ENCODE measurements at places on chromosomes 2 and 18.

DNA sequence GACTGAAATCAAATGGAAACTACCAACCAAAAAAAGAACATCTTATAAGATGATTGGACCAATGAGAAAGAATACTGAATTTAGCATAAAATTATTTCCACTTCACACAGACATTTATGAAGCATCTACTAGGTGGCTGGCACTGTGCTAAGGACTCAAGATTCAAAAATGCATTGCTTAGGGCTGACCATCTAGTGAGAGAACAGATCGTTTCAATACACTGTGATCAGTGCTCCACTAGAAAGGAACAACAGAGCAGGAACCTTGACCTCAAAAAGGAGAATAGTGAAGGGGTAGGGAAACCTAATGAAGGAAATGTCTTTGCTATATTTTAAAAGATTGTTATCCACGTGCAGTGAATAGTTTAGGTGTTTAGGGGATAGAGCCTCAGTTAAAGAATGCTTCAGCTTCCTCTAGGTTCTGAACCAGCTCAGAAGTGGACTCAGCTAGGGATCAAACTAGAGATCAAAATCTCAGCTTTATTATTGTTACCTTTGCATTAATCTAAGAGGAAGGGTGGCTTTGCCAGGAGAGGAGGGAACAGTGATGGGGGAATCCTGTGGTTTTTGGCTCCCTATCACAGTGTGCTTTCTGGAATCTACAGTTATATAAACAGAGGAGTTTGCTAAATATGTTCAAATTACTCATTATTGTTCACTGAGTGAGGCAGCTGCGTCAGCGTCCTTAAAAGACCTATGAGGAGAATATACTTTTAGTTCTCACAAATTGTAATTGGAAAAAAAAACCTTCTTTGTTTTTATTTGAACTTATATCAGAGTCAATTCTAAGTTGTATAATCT is 16.2 kb upstream of the BBS5 start:
- DNase-seq, result peak; percentile 42

DNA sequence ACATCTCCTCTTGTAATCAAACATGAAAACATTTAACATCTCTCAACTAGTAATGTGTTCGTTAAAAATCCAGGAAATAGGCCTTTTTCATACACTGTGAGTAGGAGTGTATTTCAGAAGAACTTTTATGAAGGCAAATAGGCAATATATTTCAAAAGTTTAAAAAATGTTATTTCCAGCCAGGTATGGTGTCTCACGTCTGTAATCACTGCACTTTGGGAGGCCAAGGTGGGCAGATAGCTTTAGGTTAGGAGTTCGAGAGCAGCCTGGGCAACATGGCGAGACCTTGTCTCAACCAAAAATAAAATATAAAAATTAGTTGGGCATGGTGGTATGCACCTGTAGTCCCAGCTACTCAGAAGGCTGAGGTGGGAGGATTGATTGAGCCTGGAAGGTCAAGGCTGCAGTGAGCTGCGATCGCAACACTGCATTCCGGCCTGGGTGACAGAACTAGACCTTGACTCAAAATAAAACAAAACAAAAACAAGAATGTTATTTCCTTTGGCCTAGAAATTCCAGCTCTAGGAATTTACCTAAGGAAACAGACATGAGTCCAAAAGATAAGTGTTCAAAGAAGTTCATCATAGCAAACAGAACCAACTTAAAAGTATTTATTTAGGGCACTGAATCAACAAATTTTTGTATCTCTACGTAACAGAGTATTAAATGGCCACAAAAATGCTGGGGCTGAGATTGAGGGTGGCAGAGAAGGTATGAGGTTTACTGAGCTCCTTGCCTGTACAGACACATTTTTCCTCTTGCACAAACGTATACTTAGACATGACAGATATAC is 14.9 kb downstream of the RBKS start:
- no peak for DNase-seq

- DNase-seq, result peak; percentile 50
These were observed 312.4 kb upstream of the MC4R start for GRCh38 chr18:60684843-60685513.

DNA sequence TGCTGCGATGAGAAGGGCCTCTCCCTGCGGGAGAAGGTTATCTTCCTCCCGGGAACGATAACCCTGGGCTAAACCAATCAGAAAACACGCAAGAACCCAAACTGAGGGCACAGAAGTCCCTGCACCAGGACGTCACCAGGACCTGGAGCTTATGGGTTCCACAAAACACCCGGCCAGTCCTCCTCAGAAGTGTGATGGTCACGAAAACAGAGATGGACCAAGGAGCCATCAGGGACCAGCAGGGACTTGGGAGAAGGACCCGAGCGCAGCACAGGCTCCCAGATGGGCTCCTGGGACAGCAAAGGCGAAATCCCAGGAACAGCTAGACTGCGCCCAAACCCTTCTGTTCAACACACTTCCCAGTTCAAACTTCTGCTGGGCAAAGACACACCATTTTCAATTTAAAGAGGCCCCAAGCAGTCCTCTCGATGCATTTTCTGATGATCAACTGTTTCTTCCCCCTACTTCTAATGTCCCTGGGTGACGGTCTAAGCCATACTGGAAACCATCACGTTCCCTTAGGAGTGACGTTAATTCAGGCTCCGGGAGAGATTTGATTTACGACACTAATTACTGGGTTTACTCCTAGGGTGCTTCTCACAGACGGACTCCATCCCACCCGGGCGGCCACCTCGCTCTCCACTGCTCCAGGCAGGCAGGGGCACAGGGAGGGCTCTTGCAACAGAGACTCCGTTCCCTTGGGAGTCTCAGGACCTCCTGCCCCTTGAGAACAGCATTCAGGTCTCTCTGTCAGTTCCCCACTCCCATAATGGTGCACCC is 29.2 kb downstream of the ZNF516 start:
- no peak for DNase-seq

GRCh38 chr18:77111951-77112746 is 20.4 kb downstream of the MBP start:
- DNase-seq, result no peak

GRCh38 chr2:239693330-239693729 is 292.5 kb upstream of the HDAC4 start:
- no peak for DNase-seq

DNA sequence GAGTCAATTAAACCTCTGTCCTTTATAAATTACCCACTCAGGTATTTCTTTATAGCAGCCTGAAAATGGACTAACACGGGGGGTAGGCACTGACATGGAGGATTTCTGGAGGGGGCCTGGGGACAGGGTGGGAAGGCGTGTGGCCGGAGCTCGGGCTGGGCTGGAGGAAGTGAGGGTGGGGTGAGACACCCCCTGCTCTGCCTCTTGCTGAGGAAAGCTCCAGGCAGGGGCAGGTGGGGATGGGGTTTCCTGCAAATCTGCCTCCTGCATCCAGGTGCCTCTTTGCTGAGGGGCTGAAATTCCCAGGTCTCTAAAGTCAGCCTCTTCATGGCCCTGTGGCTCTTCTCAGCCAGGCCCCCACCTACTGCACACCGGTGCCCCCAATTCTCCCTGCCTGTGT is 25.7 kb upstream of the OTOS start:
- DNase-seq, result no peak

DNA sequence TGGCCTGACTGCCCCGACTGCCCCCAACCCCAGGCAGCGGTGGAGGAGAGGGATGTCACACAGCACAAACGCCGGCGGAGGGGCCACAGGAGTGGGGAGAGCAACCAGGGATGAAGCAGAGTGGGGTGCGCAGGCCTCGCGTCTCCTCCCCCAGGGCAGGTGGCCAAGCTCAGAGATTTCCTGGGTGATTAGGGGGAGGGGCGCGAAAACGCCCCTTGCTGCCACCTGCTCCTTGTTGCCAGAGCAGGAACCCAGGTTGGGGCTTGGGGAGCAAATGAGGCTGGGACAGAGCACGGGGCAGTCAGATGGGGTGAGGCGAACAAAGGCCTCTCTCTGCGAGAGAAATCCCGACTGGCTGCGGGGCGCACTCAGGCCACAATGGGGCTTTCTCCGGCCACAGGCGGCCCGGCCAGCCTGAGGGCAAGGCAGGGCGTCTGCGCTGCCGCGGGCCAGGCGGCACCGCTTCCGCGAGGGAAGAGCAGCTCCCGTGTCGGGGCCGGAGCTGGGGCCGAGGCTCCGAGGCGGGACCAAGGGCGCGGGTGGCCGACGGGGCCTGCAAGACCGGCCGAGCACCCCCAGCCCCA is 11.5 kb downstream of the TEX44 start:
- peak; percentile 95 for DNase-seq

GRCh38 chr2:100756704-100757103 is 63.2 kb upstream of the NPAS2 start:
- DNase-seq, result no peak

- no peak for DNase-seq
These were observed 156.7 kb upstream of the SALL3 start for GRCh38 chr18:78822949-78823285.

DNA sequence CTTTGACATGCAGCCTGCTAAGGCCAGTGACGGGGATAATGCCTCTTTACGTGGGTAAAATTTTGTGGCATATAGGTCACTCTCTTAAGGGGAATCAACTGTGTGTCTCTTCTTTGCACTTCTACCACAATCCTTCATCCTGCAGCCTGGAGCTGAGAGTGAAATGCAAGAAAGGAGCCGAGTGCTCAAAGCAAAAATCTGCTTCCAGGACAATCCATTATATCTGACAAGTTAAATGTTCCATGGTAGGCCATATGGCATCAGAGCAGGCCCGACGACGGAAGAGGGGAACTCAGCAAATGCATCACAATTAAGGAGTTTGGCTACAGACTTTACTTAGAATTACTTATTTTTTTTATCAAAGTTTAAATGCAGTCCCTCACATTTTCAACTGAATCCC is 171.2 kb downstream of the TCF4 start:
- no peak for DNase-seq

GRCh38 chr2:177606636-177607035 is 214.1 kb downstream of the AGPS start:
- no peak for DNase-seq

DNA sequence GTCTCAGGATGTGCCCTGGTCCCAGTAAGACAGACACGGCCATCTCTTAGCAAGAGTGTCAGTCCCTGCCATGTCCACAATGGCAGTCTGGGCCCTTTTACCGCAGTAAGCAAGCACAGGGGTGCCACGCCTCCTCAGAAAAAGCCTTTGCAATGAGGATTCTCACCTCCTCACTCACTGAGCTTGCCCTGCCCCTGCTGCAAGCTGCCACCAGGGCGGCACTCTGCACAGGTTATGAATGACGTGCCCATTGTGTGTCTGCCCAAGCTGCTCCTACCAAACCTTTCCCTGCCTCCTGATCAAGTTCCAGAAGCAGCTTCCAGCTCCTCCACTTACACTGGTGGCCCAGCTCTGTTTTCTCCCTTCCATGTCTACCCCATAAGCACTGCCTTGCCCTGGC is 23.3 kb downstream of the ERCC3 start:
- DNase-seq, result no peak

- no peak for DNase-seq
These were observed 75.4 kb upstream of the MAP2 start for GRCh38 chr2:209348433-209348832.

GRCh38 chr18:5630057-5630899 is 86.5 kb upstream of the EPB41L3 start:
- DNase-seq, result peak; percentile 73

DNA sequence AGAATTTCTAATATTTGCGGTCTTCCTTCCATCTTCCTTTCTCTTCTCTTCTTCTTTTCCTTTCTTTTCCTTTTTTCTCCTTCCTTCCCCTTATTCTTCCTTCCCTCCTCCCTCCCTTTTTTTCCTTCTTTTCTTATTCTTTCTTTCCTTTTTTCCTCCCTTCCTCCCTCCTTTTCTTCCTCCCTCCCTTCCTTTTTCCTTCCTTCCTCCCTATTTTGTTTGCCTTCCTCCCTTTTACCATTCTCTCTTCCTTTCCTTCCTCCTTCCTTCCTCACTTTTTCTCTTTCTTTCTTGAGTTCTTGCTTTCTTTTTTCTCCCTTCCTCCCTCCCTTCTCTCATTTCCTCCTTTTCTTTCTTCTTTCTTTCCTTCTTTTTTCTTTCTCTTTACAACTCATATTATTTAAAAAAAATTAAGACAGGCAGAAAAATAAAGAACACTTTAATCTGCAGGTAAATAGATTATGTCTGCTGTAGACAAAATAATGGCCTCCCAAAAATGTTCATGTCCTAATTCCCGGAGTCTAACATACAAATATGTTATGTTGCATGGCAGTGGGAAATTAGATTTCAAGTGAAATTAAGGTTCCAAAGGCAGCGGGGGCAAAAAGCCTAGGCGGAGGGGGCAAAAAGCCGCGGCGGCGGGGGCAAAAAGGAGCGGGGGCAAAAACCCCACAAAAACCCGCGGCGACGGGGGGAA is 152.4 kb downstream of the ANKRD30BL start:
- DNase-seq, result no peak

DNA sequence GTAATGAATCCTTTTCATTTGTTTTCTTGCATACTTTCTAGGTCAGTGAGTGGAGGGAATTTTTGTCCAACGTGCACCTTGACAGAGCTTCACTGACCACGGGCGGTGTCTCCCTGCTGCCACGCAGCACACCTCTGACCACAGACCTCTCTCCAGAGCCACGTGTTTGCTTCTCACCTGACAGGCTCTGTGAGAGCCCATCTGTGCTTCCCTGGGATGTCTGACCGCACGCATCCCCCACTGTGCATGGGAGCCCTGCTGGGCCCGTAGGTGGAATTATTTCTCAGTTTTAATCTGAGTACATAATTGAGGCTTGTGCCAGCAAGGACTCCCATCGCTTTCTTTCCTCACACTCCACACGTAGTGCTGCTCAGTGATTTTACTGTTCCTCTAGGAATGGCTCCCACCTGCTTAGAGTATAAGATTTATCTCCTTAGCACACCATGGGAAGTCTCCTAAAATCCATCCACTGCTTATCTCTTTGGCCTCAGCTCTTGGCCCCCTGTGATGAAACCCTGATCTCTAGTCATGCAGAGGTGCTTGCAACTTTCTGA is 482.6 kb downstream of the TSN start:
- no peak for DNase-seq

DNA sequence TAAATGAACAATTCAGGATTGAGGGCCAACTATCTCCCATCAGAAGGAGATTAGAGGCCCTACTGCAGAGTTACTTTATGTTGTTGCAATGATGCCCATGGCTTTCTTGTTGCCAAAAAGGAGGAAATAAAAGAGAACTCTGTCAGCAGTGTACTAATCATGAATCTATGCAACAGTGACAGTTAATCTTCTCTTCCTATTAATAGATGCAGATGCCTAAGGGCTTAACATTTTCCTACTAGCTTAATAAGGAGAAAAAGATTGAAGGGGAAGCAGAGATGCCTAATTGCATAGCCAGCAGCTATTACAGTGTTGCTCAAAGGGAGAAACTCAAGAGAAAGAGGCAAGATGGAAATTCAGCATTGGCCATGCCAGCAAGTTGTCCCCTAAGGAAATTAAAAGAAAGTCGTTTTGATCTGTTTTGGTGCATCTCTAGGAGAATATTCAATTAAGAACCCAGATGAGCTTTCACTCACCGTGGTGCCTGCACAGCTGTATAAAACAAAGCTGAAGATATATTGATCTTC is 107.1 kb upstream of the KCNJ3 start:
- no peak for DNase-seq

DNA sequence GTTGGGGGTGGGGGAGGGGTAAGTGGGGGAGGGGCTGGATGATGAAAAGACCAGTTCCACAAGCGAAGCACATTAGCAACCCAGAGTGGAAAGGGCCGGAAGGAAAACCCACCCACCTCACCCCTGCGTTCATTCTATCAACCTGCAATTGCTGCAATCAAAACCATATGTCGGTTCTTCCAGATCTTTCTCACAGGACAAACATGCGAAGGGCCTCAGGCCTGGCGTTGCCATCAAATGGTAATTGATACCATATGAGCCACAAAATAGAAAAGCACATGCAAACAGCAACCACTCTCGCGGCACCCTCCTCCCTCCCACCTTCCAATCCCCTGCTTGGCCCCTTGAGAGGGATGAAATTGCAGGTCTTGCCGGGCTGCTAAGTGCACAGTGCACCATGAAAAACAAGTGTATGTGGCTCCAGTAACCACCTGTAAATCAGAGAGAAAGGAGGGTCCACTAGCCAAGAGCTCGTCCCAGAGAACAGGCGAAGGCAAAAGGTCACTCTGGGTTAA is 287.5 kb downstream of the TCF4 start:
- DNase-seq, result no peak
